ENCODE measurements at places on chromosomes 3 and 15.

DNA sequence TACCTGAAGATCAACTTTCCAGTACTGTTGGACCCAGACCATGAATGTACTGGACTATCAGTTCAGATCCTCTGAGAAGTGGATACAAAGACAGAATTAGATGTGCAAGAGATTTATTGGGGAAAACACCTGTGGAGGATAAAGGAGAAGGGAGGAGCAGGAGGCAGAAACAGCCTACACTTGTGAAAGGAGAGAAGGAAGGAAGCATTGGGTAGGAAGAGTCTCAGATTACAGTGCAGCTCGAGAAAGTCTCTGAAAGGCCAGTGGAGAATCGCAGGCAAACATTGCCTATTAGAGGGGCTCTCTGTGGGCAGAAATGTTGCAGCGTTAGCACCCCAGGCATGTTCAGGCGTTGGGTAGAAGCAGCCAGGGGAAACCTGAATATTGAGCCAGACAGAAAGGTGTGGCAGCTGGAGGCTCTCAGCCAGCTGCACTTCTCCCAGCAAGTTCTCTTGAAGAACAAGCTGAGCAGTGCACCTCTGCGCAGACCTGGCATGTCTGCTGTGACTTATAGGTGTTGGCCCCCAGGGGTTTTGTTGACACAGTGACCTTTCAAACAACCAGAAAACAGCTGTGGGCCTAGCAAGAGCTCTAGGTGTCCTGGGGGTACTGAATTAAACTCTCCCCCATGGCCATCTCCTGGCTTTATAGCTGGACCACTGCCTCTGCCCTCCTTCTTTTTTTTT, 7.0 kb downstream of the CHST14 start:
- no peak for DNase-seq

GRCh38 chr15:50350621-50351020, 4.4 kb downstream of the GABPB1 start:
- DNase-seq: no peak

DNA sequence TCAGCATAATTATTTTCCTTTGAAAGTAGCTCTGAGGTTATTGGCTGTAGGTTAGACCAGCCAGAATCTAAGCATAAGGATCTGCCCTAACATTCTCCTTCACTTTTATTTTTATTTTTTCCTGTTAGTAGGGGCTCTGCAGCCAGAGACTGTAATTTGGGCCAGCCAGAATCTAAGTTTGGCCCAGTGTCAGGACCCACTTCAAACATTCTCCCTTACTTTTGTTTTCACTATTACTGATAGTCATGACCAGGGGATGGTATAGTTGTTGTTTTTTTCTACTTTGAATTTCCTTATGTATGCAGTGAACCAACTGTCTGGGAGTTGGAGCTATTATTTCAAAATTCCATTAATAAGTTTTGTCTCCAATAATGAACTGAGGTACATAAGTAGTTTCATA, 121.0 kb upstream of the MBNL1 start:
- no peak for DNase-seq

- DNase-seq: no peak
Measured at GRCh38 chr3:15403495-15403894, 23.8 kb downstream of the METTL6 start.

DNA sequence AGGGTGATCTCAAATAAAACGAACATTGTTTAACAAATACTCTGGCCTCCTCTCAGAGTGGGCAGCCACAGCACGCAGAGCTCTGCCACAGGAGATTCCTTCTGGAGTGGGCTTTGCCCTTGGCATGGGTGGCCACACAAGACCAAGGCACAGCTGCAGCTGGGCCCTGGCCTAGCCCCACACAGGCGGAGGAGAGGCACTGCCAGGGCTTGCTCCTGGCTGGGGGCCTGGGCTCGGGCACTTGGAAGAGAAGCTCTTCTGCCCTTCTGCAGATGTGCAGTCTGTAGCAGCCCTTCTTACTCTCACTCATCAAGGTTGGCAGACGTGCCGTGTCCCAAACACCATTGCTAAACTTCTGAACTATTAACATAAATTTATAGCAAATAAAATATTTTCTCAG, 67.2 kb downstream of the CRTC3 start:
- no peak for DNase-seq

- no peak for DNase-seq
Measured at GRCh38 chr15:50280271-50280670, 14.7 kb upstream of the HDC start.

GRCh38 chr3:13254028-13254951, 165.8 kb downstream of the NUP210 start:
- DNase-seq: no peak

DNA sequence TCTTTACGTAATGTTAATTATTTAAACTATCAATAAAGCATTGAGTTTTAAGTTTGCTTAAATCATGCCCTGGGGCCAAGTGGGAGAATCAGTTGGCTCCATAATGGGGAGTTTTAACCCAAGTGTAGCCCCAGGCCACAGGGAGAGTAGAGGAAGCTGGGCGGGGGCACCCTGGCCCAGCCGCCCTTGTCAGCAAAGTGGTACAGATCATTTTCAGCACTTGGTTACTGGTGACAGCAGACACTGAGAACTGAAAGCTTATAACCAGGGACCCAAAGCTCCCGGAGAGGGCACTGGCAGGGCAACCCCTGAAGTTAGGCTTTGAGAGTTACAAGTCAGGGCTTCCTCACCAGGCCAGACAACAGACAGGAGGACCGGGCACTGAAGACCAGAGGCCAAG, 90.6 kb downstream of the SEMA5B start:
- DNase-seq: no peak

- DNase-seq: no peak
Measured at GRCh38 chr15:85414495-85414894, 34.1 kb downstream of the AKAP13 start.

DNA sequence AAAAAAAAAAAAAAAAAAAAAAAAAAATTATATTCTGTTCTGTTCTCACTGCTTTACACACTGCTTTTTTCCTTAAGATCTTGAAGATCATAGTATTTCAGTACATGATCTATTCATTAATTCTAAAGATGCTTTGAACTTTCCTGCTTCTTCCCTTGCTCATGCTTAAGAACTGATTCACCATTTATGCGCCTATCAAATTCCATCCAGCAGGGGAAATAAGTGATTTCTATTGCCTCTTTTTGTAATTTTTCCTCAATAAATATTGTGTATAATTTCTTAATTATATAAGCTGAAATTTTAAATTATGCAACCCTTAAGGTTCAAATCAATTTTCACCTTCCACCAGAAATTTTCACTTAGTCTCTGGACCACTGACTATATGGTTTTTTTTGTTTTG, 10.6 kb downstream of the DENND6A start:
- no peak for DNase-seq

- DNase-seq: no peak
Measured at GRCh38 chr3:190498293-190498692, 15.6 kb upstream of the IL1RAP start.

- no peak for DNase-seq
Measured at GRCh38 chr15:73632670-73633058, 525 bp downstream of the NPTN start.

DNA sequence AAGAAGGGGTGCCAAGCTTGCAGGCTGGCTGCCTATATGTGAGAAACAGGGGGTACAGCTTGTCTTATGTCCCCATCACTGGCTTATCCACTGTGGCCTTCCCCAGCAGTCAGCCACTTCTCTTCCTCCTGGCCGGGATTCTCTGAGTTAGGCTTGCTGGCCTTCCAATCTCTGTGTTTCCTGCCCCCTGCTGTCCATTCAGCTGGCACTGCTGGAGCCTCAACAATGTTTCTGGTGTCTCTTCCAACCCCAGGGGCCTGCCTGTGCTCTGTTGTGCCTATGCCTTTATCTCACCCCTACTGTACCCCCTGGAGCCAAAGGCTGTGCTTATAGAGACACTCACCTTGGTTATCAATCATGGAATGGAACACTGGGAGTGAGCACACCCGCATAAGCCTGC, 36.5 kb downstream of the ANAPC13 start:
- DNase-seq: no peak

DNA sequence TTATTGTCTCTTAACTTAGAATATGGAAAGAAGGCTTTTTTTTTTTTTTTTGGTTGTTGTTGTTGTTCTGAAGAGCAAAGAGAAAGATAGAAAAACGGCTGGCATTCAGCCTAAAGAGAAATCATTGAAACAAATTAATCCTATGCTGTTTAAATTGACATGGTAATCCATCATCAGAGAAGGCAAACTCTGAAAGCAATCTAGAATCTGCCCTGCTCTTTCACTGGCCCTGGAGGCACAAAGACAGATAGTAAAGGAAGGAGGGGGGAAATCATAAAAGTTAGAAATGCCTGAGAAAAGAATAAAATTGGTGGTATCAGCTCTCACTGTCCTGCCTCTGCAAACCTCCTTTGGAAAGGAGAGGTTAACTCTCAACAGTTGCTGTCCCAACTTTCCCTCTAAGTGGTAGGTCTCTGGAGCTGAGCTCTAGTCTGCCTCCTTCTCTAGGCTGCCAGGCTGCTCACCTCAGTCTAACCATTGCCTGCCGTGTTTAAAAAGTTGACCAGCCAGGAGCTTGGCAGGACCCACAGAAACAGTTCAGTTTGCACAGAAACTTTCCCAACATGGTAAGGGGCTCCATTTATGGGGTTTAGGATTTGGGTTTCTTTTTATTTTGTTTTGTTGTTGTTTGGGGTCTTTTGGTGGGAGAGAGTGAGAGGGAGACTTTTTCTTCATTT, 13.4 kb upstream of the NR2F2 start:
- no peak for DNase-seq

GRCh38 chr3:50450209-50450921, 53.1 kb downstream of the CACNA2D2 start:
- DNase-seq: peak; percentile 40

GRCh38 chr3:32460031-32460749, 42.5 kb downstream of the CMTM6 start:
- peak; percentile 30 for DNase-seq

GRCh38 chr3:131031660-131032059, 5.0 kb downstream of the NEK11 start:
- DNase-seq: no peak

- no peak for DNase-seq
Measured at GRCh38 chr3:26281284-26281985, 341.1 kb upstream of the LRRC3B start.

DNA sequence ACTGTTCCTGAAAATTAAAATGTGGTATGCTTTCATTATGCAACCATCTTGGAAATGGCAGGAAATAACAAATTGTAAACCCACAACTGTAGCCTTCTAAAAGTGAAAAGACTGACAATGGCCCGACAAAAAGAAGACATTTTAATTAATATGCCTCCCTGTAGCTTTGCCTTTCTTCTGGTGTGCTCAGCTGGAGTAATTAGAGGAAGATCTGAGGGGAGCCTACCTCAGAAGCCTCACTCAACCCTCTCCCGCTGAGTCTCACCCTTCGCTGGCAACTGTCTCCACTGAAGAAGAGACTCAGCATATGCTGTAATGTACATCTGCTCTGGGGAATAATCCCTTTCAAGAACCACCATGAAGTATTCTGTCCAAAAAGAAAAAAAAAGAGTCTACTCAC, 104.7 kb upstream of the SETMAR start:
- DNase-seq: no peak

DNA sequence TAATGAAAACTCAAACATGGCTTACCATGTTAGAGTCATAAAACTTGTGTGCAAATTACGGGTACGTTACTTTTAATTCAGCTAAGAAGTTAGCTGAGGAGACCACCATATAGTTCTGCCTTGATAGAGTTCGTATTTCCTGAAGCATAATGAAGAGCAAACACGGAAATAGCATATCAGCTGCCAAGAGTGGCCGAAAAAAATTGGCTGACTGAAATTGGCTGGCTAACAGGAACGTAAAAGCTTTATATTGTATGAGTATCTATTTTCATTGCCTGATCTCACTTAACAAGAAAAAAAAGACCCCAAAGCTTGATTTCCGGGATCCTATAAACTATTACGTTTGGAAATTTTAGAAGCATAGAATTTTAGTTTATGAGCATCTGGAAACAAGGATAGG, 1222.9 kb downstream of the ZPLD1 start:
- no peak for DNase-seq

- no peak for DNase-seq
Measured at GRCh38 chr15:47787875-47788274, 70.6 kb downstream of the SEMA6D start.

DNA sequence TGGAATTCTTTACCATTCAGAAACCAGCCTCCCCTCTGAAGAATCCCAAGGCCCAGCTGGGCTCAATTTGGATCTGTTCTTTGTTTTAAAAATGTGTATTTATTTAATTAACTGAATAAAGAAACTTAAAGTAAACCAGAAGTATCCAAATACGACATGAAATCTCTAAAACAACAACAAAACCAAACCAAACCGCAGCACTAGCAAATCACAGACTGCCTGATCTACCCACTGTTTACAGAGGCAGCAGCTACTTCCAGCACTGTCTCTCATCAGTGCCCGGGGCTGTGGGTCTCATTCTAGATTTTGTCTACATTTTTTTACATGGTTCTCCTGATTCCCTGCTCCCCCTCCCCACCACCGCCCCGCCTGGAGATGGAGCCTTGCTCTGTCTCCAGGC, 2.3 kb downstream of the FLNB start:
- no peak for DNase-seq

- DNase-seq: no peak
Measured at GRCh38 chr3:134667406-134667805, 16.6 kb upstream of the KY start.

DNA sequence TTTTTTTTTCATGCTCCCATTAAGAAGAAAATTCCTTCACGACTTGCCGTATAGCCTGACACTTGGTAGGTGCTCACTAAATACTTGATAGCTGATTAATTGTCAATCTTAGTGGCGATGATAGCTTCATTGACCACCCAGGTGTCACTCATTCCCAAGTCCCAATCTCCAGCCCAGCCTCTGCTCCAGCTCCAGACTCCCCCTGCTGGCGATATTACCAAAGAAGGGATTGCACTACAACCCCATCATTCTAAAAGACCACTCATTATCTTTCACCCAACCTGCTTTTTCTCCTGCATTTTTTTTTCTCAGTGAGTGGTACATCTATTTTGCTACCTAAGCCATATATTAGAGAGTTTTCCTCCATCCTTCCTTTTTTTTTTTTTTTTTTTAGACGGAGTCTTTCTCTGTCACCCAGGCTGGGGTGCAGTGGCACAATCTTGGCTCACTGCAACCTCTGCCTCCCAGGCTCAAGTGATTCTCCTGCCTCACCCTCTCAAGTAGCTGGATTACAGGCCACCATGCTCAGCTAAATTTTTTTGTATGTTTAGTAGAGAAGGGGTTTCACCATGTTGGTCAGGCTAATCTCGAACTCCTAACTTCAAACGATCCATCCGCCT, 19.5 kb upstream of the COMMD2 start:
- no peak for DNase-seq

- no peak for DNase-seq
Measured at GRCh38 chr3:88509582-88509981, 359.8 kb downstream of the C3orf38 start.
